ENCODE measurements at places on chromosomes 6 and 20.

DNA sequence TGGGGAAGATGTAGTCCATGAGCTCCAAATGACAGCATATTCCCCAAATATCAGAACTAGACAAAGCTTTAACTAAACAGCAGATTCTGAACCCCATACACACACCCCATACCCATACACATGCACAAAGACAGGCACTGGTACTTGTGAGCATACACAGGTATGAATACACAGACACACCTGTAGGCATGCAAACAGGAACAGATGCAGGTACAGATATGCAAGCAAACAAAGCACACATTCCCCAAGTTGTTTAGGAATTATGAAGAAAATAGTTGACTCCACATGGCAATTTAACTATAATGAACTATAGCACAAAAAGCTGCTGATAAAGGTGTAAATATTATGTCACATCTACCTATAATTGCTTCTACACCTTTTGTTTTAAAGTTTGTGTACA lies 16.7 kb downstream of the GOPC start:
- no peak for DNase-seq

- DNase-seq, result no peak
Observed at GRCh38 chr6:74932232-74932888, 273.5 kb downstream of the COL12A1 start.

GRCh38 chr6:81237226-81237625 lies 515.3 kb downstream of the TENT5A start:
- no peak for DNase-seq

GRCh38 chr6:142902636-142903053 lies 42.3 kb downstream of the HIVEP2 start:
- DNase-seq, result peak; percentile 77

DNA sequence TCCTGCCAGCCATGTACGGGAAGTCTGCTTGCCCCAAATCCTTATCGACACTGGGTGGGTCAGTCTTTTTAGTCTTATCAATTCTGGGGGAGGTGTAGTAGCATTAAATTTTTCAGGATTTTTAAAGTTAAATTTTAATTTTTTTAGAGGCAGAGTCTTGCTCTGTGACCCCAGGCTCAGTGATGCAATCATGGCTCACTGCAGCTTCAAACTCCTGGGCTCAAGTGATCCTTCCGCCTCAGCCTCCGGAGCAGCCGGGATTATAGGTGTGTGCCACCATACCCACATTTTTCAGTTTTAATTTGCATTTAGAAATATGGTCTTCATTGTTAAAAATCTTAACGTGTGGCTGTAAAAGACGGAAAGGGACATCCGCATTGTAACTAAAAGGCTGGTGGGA lies 51.9 kb downstream of the BANF2 start:
- DNase-seq, result no peak

DNA sequence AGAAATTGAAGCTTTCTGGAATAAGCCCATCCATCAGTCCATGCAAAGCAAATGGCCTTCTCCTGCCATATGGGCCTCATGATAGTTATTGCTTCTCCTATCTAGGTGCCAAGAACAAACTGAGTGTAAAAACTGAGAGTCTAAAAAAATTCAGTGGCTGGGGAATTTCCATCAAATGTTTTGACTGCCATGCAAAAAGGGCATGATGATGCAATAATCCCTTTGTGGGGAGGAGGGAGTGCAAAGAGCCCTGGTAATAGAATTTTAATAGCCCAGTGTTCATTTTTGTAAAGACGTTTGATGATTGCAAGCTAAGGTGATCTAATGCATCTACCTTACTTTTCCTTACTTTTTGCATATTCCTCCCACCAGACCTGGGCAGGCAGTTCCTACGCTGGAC lies 683.7 kb downstream of the EPM2A start:
- no peak for DNase-seq

- no peak for DNase-seq
Observed at GRCh38 chr20:4763261-4763660, 41.6 kb downstream of the PRND start.

GRCh38 chr6:3625149-3625979 lies 126.1 kb downstream of the PXDC1 start:
- DNase-seq, result no peak

- DNase-seq, result no peak
Observed at GRCh38 chr6:92124200-92124651, 1295.1 kb downstream of the EPHA7 start.

GRCh38 chr6:99867026-99867425 lies 127.0 kb downstream of the MCHR2 start:
- no peak for DNase-seq

DNA sequence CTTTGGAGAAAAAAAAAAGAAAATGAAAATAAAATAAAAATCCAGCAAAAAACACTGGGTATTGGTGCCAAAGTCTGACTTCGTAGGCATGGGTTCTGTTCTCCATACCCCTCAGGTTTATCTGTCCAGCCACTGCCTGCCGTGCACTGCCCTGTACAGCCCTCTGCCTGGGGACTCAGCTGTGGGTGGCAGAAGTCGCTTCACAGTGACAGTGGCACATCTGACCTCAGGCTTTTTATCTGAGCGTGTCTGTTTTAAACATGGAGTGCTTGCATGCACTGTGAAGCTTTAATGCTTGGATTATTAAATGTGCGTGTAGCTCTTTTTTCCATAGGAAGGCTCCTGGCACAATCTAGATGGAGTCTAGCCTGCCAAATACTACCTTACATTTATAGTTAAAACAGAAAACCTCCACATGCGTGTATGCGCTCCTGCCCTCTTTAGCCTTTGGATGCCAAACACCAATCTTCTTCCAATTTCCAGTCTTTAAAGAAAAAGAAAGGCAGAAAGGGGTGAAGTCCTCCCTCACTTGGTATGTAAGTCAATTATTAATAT lies 375.5 kb downstream of the UTRN start:
- no peak for DNase-seq

GRCh38 chr6:38637756-38638155 lies 2.0 kb downstream of the BTBD9 start:
- no peak for DNase-seq

GRCh38 chr6:119294984-119295383 lies 54.6 kb downstream of the MAN1A1 start:
- no peak for DNase-seq

Measured in stimulated activated naive CD8-positive, alpha-beta T cell treated with anti-CD3 and anti-CD28 coated beads, Interleukin-15, Interleukin-2, amounts not matched to agents 100 U/mL and 50 U/mL, for 24 hours (primary cell).